ENCODE measurements at places on chromosomes 3 and 15.

GRCh38 chr15:31471731-31472430 is 145.2 kb downstream of the KLF13 start:
- peak; percentile 98 for DNase-seq

GRCh38 chr15:53404930-53405493 is 354.5 kb downstream of the WDR72 start:
- DNase-seq = no peak

DNA sequence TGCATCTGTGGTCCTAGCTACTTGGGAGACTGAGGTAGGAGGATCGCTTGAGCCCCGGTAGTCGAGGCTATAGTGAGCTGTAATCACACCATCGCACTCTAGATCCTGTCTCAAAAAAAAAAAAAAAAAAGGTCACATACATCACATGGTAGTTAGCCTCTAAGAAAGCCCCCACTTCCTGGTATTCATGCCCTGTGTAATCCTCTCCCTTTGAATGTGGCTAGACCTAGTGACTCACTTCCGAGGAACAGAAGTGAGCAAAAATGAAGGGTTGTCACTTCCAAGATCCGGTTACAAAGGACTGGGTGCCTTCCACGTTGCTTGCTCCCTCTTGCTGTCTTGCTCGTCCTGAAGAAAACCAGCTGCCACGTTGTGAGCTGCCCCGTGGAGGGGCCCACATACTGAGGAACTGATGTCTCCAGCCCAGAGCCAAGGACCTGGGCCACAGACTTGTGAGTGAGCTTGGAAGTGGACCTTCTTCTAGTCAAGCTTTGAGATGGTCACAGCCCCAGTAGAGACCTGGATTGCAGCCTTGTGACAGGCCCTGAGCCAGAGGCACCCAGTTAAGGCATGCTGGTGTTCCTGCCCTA is 12.6 kb upstream of the LCTL start:
- no peak for DNase-seq

DNA sequence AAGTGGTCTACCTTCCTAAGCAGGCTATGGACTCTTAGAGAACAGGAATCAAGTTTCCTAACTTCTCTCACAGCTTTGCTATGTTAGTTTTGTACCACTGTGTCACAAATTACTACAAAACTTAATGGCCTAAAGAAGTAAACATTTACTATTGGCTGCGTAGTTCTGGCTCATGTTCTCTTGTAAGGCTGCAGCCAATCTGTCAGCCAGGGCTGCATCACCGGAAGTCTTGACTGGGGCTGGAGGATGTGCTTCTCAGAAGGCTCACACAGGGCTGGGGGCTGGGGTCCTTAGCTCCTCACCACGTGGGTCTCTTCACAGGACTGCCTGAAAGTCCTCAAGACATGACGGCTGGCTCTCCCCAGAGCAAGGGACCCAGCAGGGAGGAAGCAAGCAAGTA is 15.5 kb downstream of the STIMATE start:
- no peak for DNase-seq

DNA sequence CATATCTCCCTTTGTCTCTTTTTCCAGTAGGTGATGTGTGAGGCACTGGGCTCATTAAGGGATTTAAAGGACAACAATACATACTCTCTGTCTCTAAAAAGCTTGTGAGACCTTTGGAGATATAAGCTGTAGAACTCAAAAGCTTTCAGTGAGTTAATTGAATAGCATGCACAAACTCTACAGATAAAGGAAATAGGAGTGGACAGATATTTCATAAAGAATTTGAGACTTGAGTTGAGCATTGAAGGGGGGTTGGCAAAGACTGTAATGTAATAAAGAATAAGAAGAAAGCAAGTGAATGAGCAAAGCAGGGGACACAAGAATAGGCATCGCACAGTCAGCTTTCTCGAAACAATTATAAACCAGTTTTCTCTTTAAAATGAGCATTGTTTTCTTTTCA is 583.4 kb upstream of the DPPA4 start:
- DNase-seq = no peak

GRCh38 chr3:117790235-117790987 is 1080.8 kb downstream of the TUSC7 start:
- peak; percentile 18 for DNase-seq

- DNase-seq = no peak
Observed at GRCh38 chr3:87867001-87867400, 191.8 kb downstream of the CGGBP1 start.

DNA sequence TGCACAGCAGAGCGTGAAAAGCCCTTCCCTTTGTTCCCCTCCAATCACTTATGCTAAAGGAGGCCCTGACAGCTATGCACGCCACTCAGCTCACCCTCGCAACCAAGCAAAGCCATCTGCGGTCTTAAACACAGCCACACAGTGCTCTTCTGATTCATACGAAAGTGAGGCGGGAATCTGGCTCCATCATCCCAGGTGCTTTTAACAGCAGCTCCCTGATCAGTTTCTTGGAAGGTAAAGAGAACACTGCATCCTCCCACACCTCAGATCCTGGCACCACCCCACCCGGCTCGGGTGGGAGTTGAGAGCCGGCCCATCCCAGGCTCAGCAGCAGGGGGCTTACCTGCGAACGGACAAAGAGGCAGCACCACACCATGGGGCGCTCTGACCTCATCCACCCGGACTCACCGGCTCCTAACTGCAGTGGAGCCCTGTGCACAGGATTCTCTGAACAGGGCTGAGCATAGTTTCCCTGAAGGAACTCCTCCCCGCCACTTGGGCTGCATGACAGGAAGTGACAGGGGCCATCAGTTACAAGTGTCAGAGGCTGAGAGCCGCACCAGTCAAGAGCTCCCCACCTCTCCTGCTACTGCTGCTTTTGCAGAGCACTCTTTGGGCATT is 114.3 kb upstream of the ARHGEF3 start:
- DNase-seq = no peak

GRCh38 chr3:85586018-85586417 is 627.2 kb downstream of the CADM2 start:
- DNase-seq = no peak

DNA sequence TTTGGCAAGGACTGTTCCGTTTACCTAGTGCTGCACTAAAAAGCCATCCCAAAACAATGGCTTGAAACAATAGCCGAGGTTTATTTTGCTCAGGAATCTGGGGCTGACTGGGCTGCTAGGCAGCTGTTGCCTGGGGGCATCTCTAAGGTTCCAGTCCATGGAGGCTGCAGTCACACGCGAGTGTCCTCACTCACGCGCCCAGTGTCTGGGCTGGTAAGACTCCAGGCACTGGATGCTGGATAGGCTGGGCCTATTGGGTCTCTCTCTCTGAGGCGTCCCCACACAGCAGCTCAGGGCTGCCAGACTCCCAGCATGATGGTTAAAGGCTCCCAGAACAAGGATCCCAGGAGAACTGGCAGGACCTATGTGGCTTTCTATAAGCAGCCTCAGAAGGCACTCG is 34.2 kb downstream of the ALS2CL start:
- DNase-seq = no peak

GRCh38 chr3:46076606-46077005 is 49.3 kb upstream of the XCR1 start:
- no peak for DNase-seq

- DNase-seq = no peak
Observed at GRCh38 chr15:98272625-98273024, 312.1 kb downstream of the ARRDC4 start.

DNA sequence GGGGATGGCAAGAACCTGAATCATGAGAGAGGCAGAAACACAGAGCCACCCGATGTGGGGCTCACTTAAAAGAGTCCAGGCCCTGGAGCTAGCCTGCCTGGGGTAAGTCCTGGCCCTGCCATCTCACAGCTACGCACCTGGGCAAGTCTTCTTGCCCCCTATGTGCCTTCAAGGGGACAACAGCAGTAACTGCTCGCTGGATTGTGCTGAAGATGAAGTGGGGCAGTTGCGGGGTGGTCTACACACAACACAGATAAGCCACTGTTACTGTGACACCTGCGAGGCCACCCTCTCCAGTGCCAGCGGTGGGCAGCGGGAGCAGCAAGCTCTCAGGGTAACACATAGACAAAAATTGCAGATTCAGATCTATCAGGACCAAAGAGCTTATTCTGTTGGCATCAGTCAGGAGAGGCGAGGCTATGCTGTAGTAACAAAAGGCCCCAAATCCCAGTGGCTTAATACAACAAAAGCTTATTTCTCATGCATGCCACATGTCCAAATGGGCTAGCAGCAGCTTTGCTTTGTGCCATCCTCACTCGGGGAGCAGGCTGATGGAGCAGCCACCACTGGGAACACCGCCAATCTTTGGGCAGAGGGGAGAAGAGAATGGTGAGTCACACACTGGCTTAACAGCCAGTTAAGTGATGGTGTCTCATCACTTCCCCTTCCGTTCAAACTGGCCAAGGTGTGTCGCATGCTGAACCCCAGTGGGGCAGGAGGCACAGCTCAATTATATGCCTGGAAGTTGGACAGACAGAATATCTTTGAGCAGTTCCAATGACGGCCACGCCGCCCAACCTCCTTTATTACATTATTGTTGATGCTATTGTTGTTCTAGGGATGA is 78.3 kb downstream of the WNT7A start:
- DNase-seq = no peak

DNA sequence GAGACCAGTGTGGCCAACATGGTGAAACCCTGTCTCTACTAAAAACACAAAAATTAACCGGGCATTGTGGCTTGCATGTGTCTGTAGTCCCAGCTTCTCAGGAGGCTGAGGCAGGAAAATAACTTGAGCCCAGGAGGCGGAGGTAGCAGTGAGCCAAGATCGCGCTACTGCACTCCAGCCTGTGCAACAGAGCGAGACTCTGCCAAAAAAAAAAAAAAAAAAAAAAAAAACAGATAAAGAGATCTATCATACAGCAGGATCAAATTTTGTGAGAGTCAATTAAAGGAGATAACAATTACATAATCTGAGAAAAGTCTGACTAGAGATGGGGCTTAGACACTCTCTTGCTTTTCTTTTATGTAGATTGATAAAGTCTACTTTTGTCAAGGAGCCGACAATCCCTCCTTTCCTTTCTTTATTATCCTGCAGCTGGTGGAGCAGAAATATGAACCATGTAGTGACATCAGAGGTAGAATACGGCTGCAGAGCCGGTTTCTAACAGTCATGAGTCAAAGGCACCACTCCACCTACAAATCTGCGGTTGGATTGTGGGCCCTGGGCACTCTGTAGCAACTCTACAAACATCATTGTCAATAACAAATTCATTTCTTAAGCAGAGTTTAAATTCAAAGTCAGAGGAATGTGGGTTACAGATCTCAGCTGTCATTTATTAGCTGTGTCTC is 9.0 kb downstream of the C2CD4A start:
- DNase-seq = no peak

- no peak for DNase-seq
Observed at GRCh38 chr15:25891081-25891480, 28.0 kb upstream of the ATP10A start.

- no peak for DNase-seq
Observed at GRCh38 chr3:195462308-195462610, 19.4 kb upstream of the ACAP2 start.

GRCh38 chr3:186003610-186004009 is 65.8 kb upstream of the TRA2B start:
- DNase-seq = no peak

GRCh38 chr15:79042213-79042928 is 48.2 kb downstream of the RASGRF1 start:
- DNase-seq = no peak

DNA sequence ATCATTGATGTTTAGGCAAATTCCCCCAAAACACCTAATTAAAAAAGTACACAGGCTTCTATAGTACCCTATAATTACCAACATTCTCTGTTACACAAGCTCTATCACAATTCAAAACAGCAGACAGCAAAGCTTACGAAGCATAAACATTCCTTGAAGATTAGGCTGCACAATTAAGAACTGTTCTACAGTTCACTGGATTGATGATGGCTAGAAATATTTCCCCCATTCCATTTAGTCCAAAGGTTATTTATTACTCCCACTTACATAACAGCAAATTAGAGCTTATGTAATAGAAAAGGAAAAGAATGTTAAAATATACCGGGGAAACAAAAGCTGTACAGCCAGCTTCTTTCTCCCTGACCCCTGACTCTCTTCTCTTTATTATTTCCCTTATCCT is 49.3 kb downstream of the UACA start:
- DNase-seq = no peak

DNA sequence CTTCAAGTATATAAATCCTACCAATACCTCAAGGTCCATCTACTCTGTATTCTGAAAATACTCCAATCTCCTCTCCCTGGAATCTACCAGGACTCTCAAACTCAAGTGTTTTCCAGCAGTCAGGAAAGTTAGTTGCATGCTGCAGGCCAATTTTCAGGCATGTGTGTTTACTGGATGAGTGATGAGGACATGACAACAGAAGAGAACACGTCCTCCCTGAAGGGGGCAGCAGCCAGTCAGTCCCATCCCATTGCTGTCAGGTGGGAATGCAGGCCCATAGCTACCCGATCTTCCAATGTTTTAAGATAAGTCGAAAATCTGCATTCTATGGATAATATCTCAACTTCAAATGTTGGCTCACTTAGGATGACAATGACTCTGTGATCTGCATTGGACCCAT is 496.2 kb downstream of the FHIT start:
- DNase-seq = peak; percentile 36

GRCh38 chr15:66746231-66746605 is 44.2 kb downstream of the SMAD6 start:
- no peak for DNase-seq

DNA sequence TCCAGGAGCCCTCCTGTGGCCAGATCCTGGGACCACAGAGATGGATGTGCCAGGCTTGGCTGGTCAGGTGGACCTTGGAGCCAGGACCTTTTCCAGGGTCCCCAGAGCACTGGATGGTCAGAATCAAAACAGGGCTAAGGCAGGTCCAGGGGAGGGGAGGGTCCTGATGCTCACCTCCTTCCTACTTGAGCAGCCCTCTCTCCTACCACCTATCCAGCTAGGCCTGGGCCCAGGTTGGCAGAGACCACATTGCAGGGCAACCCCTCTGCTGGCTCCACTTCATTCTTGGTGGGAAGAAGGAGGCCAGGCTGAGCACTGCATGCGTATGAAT is 28.5 kb upstream of the SFMBT1 start:
- DNase-seq = no peak

DNA sequence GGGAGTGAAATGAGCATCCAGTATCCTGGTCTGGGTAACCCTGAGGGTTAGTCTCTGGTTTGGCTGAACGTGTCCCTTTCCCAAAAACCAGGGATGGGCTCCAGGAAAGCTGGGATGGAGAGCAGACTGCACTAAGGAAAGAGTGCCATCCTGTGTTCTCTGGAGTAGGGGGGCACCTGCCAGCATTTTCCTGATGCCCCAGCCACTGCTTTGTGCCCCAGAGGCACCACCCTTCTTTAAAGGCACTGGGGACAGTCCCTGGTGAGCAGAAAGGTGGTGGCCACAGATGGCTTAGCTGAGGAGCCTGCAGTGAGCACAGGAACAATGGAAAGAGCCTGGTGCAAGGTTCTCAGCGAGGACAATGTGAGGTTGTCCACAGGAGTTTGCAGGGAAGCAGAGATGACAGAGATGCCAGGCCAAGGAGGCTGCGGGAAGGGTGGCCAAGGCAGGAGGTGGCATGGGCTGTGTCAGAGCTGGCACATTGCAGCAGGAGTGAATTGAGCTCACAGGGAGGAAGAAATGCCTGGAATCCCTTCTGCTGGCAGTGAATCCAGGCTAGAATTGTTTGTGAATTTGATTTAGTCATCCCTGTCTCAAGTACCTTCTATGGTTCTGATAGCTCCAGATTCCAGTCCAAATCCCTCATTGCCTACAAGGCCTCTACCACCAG is 39.9 kb downstream of the AMOTL2 start:
- DNase-seq = no peak

GRCh38 chr3:196317687-196318467 is at the start of gene DYNLT2B:
Gene DYNLT2B, minus strand, starts transcription at chr3:196318240. Its CDS starts 88 bp downstream, at chr3:196318152.
- peak; percentile 89 for DNase-seq
